Vagina (tissue), 2 donors: ENCODE measurements at places on chromosomes 6 and 20.

- no peak for DNase-seq
Observed at GRCh38 chr20:24743641-24744040, 205.4 kb upstream of the CST7 start.

- no peak for DNase-seq
Observed at GRCh38 chr6:137767911-137768690, 99.0 kb upstream of the TNFAIP3 start.

GRCh38 chr6:152301021-152301764 lies 336.0 kb downstream of the SYNE1 start:
- DNase-seq: no peak

DNA sequence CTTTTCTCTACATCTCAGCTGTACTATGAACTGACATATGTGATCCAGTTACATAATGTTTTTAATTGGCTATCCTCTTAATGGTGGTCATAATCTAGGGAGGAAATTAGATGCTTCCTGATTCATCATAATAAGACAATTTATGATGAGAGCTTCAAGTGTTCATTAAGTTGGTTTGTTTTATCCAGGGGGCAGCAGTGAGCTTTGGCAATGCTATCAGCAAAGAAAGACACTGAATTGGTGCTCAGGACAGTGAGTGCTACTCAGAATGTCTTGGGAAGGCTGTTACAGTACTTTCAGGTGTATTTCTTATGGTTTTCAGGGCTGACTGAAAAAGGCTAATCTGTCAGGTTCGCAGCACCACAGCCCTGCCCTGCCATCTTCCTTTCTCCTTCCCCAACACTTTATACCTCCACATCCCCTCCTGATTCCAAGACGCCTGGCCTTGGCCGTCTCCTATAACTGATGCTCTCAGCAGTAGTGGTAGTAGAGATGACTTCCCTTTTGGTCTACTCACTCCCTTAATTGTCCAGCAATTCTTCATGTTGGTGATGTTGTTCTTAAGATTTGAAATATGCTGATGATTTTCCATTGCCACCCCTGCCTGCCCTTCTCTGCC lies 67.0 kb upstream of the TNFAIP3 start:
- no peak for DNase-seq

DNA sequence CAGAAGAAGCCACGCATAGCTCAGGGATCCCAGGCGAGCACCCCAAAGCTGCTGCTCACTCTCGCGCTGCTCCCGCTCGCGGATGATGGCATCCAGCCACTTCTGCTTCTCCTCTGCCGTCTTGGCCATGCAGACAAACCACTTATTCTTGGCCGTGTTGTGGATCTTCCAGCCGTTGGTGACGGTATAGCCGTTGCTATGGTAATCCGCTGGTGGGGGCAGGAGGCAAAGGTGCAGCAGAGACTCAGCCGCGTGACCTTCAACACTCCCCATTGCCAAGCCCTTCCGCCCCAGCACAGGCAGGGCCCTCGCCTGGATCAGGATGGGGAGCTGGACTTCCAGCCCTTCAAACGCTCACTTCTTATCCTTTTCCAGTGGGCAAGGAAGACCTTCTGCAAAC lies 136.9 kb downstream of the PREX1 start:
- DNase-seq: no peak

DNA sequence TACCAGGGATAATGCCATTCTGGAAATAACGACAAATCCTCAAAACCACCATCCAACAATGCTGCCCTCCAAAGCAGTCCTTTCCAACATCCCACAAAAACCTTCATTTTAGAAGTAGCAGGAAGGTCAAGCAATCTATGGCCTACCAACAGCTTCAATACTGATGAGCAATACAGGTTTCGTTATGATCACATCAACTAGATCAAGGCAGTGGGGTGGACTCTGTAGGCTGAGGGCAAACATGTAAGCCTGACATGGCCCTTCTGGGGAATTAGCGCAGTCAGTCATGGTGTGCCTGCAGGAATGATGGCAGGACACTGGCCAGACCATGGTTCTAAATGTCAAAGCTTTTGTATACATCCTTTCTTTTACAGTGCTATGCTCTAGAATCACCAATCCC lies 41.7 kb downstream of the EZR start:
- DNase-seq: no peak

DNA sequence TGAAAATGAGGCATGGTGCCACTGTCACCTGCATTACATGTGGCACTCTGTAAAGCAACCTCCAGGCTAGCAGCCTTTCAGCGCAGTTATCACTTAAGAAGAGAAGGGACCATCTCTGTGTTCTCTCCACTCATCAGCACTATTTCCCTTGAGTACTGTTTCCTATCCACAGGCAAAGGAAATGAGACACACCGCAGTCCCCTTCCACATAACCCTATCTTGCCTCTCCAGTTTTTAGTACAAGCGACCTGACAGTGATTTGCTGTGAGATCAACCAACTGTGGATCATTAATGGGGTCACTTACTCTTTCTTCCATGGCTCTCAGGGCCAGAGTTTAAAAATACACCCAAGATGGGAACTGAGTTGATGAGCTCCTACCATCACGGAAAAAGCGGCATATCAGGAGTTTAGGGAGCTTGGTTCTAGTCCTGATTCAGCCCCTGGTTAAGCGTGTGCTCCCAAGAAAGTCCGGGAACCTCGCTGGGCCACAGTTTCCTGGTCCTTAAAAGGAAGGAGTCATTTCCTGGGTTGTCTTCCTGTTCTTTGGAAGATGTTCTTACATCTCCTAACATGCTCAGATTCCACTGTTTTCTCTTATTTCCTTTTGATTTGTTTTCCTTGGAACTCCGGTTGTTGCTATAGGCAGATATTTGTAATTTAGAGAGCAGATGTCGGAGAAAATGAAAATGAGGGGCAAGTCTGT lies 27.3 kb downstream of the PRDM1 start:
- no peak for DNase-seq

DNA sequence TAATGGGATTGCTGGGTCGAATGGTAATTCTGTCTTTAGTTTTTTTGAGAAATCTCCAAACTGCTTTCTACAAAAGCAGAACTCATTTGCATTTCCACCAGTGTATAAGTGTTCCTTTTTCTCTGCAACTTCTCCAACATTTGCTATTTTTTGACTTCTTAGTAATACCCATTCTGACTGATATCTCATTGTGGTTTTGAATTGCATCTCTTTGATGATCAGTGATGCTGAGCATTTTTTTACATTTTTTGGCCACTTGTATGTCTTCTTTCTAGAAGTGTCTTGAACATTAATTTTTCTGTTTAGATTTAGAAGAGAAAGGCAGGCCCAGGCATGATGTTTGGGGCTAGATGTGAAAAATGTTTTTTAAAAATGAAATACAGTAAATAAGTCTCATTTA lies 553.1 kb upstream of the MAN1A1 start:
- DNase-seq: no peak

GRCh38 chr20:11003341-11003740 lies 329.5 kb upstream of the JAG1 start:
- DNase-seq: no peak

DNA sequence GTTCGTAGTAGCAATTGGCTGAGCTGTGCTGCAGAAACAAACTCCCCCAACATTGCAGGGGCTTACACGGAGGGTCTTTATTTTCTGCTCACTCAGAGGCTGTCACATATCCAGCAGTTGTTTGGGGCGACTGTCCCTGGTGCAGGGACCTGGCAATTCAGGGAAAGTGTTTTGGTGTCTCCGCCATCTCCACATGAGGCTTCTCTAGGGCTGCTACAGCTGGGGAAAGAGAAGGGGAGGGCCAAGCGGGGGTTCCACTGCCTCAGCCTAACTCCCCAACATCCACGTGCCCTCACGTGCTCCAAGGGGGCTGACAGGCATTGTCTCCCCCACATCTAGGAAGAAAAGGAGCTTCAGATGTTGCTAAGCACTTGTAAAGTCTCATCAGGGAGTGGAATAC lies 61.3 kb upstream of the NXT1 start:
- no peak for DNase-seq

GRCh38 chr20:56518721-56519398 lies 5.7 kb upstream of the FAM209A start:
- DNase-seq: no peak

GRCh38 chr20:59032023-59032712 lies at the start of gene ATP5F1E:
Gene ATP5F1E (minus strand): TSS chr20:59032335. CDS start chr20:59032251, 84 bp downstream.
- DNase-seq: no peak

DNA sequence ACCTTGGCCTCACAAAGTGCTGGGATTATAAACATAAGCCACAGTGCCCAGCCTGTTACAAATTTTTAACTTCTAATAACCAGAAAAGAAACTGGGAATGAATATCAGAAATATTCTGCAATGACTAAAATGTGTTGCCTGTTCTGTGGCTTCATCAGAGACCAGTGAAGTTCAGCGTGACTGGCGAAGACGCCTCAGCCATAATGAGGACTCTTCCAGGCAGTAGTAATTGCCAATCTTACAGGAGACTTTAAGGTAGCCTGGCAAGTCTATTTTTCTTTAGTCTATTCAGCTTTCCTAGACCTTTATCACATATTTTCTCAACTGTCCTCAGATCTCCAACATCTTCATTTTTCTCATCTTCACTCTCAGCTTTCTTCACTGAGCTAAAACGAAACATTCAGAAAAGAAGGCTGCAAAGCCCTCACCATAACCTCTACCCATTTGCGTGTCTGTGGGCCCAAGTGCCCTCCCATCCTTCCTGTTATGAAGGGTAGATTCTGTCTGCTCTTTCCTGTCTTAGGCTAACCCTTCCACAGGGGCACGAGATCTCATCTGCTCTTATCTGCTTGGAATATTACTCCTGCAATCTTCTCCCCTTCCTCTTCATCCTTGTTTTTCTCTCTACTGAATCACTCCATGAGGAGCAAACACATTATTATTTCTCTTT lies 42.0 kb upstream of the OLIG3 start:
- DNase-seq: no peak

DNA sequence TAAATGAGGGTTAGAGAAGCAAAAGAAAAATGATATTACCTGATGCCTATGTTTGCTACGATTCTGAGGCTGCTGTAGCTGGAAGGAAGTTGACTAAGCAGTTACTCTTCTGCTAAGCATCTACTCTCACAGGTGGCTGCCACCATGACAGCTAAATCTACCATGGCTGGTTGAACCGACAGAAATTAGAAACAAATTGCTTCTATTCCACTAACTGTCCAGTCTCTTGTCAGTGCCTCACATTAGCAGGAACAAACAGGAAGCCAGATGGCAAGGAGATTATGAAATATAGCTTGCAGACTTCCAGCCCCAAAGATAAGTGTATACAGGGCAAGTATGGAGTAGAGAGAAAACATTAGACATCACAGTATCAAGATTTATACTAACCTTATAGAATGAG lies 59.4 kb upstream of the TMEM200A start:
- DNase-seq: no peak

DNA sequence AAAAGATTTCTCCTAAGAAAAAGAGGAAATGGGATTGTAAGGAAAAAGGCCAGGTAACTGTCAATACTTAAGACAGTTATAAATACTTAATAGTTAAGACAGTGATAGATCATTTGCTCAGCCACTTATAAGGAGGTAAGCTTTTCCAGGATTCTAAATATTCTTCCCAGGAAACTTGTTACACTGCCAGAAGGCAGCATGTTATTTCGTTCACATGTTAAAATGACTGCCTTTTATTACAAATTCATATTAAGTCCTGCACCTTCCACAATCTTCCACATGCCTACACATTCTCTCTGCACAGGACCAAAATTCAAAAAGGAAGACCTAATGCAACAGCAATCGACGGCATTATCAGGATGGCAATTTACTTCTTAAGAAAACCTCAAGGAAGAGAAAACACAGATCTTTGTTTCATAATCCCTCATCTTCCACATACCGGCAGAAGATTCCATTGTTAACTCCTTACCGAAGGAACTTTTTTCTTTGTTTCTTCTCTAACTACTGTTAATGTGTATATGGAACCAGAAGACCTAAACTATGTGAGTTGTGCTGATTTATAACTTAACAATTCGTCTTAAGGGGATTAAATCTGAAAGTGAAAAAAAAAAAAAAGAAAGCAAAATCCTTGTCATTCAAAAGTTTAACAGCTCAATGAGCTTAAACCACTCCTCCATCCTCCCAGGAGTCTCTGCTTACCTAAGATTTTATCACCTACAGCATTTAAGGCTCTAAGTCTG lies 799 bp downstream of the TAAR2 start:
- no peak for DNase-seq

GRCh38 chr20:36777167-36777566 lies 3.6 kb upstream of the DSN1 start:
- no peak for DNase-seq

GRCh38 chr20:1777476-1777820 lies 117.8 kb upstream of the SIRPA start:
- DNase-seq: no peak

GRCh38 chr20:2521369-2522305 lies 12.9 kb upstream of the ZNF343 start:
- no peak for DNase-seq

GRCh38 chr6:150588888-150589499 lies 10.7 kb upstream of the PLEKHG1 start:
- DNase-seq: no peak

GRCh38 chr6:133833949-133834359 lies 55.0 kb upstream of the TCF21 start:
- DNase-seq: no peak

GRCh38 chr20:41364967-41365765 lies 1.5 kb downstream of the EMILIN3 start:
- DNase-seq: no peak

- no peak for DNase-seq
Observed at GRCh38 chr6:104404377-104404776, 455.3 kb downstream of the HACE1 start.

GRCh38 chr20:54620611-54621010 lies 145.2 kb downstream of the DOK5 start:
- no peak for DNase-seq

- DNase-seq: no peak
Observed at GRCh38 chr6:111750753-111751673, 122.2 kb downstream of the FYN start.

DNA sequence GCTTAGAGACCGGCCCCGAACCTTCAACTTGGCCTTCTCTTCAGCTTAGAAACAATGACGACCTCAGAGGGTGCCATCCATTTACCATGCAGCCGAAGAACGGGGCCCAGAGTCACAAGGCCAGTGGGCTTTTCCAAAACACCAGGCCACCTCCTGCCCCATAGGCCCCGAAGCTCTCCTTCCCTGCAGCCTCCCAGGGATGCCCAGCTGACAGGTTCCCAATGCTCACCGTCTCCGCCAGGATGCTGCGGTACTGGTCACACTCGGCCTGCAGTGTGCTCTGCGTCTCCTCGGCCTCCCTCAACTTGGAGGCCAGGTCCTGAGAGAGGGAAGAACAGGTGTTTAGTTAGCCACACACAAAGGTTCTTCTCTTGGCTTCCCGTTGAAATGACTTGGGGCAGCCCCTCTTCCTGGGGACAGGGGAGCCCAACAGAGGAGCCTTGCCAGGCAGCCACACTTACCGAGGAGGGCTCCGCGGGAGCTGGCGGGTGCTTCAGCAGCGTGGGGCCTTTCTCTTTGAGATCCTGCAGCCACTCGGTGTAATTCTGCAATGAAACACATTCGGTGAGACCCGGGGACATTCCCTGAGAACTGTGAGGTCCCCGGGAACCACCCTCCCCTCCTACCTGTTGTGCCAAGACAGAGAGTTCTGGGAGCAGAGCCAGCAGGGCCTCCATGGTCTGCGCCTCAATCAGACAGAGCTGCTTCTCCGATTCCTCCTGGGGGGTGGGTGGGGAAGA lies 51.5 kb downstream of the DSTN start:
- no peak for DNase-seq
